Activated CD4-positive, alpha-beta T cell treated with anti-CD3 and anti-CD28 coated beads for 4 hours (primary cell): ENCODE measurements at places on chromosomes 5 and 9.

GRCh38 chr5:91898898-91899297, 515.8 kb upstream of the ARRDC3 start:
- no peak for DNase-seq

- DNase-seq, result no peak
Measured at GRCh38 chr5:11302663-11303062, 541.6 kb upstream of the DAP start.

- no peak for DNase-seq
Measured at GRCh38 chr9:90770182-90770738, 31.4 kb upstream of the SYK start.

DNA sequence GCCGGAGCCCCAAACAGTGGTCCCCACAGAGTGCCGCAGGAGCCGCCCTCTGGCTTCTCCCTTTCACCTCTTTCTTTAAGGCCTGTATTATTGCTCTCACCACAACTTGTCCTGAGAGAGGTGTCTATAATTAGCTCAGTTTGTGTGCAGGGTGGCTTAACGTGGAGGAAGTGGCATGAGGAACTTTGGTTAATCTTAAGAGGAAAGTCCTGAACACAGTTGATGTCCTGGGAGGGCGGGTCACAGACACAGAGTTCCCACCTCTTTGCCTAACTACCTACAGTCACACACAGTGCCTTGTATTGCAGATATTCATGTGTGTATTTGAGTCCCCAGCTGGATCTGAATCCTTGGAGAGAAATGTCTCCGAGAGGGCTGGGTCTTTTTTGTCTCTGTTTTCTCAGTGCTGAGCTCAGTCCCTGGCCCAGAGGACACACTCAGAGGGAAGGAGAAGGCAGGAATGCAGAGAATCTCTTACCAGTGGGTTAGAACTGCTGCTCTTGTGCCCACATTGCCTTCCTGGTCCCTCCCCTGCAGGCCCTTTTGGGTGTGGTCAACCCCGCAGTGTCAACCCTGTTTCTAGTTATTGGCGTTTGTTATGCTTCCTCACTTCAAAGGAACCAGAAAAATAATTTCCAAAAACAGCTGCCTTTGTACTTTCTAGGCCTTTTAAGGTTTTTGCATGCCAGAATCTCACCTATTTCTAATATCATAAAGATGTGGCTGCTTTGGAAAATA, 392.5 kb downstream of the KDM4C start:
- DNase-seq, result no peak

DNA sequence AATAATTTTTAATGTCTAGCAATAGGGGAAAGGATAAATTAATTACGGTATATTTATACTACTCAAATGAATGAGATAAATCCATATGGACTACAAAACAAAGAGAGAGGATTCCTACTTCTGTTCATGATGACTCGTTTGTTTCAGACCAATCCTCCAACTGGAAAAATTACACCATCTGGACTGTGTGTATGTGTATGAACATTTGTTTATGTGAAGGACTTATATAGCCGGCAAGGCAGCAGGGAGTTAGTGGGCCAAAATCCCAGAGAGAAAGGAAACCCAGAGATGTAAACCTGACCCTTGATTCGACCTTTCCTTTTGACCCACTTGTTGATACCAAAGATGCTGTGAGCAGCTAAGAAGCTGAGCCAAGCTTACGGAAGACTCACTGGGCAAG, 20.1 kb downstream of the PDE6A start:
- DNase-seq, result no peak

- peak; percentile 68 for DNase-seq
Measured at GRCh38 chr9:70411930-70412831, 2.3 kb downstream of the KLF9 start.

GRCh38 chr5:80204808-80205614, 50.8 kb downstream of the SERINC5 start:
- no peak for DNase-seq

- DNase-seq, result no peak
Measured at GRCh38 chr5:111261610-111262009, 37.4 kb downstream of the CAMK4 start.

GRCh38 chr5:132209131-132209530, 18.5 kb downstream of the P4HA2 start:
- no peak for DNase-seq

- DNase-seq, result no peak
Measured at GRCh38 chr5:170147753-170148264, 42.1 kb downstream of the FOXI1 start.

- no peak for DNase-seq
Measured at GRCh38 chr5:97839341-97840086, 656.5 kb upstream of the RIOK2 start.

GRCh38 chr5:61290791-61291210, 41.3 kb upstream of the ZSWIM6 start:
- DNase-seq, result no peak

- DNase-seq, result no peak
Measured at GRCh38 chr5:164376843-164377242, 871.4 kb downstream of the MAT2B start.

DNA sequence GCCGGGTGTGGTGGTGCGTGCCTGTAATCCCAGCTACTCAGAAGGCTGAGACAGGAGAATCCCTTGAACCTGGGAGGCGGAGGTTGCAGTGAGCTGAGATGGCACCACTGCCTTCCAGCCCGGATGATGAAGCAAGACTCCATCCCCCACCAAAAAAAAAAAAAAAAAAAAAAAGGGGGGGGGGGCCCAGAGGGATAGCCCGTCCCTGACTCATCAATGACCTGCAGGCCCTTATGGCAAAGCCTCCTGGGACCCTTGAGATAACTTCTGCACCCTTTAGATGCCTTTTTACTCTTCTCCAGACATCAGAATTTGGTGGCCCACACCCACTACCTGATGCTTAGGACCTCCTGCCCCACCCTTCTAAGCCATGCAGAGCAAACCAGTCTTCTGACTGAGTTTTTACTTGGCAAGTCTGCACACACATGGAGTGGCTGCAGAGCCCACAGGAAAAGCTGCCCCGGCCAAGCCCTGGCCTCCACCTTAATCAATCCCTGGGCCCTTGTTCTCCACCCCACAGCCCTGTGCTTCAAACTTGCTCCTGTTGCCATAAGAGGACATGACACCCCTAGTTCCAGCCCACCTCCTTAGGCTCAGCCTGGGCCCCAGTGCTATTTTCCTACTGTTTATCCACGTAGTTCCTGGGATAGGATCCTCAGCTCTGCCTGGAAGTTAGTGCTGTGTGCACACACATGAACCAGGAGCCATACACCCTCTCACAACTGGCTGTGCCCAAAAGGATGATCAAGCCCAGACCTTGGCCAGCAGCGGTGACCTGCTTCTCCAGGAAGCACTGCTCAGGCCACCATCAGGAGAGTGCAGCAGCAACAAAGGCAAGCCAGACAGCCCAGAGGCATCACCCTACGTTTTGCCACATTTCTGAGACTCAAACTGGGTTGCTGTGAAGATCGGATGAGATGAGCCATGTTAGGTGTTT, 5.1 kb downstream of the MGAT1 start:
- no peak for DNase-seq

DNA sequence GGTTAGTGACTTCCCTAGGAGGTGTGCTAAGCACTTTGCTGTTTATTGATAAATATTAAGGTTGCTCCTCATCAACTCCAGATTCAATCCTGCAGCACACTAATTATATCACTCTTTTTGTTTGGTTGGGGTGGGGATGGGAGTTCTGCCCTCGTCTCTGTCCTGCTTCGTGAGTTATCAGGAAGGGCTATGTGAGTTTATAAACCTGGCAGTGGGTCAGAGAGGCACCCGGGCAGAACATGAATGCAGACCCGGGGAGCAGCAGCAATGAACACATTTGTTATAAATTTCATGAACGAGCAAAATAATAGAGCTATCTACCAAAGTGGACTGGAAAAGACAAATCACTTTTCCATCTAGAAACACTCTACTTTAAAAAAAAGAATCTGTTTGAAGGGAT, 125.5 kb upstream of the WWC1 start:
- DNase-seq, result no peak

- no peak for DNase-seq
Measured at GRCh38 chr5:143052967-143053682, 282.9 kb downstream of the ARHGAP26 start.

- no peak for DNase-seq
Measured at GRCh38 chr5:143409926-143410325, 6.4 kb upstream of the NR3C1 start.

DNA sequence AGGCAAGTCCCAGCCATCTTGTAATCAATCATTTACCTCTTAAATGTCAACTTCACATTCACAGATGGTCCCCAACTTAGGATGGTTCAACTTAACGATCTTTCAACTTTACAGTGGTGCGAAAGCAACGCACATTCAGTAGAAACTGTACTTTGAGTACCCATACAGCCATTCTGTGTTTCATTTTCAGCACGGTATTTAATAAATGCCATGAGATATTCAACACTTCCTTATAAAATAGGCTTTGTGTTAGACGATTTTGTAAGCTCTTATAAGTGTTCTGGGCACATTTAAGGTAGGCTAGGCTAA, 47.1 kb upstream of the ANGPTL2 start:
- DNase-seq, result no peak

- DNase-seq, result no peak
Measured at GRCh38 chr9:101027733-101028345, 688 bp upstream of the PLPPR1 start.

DNA sequence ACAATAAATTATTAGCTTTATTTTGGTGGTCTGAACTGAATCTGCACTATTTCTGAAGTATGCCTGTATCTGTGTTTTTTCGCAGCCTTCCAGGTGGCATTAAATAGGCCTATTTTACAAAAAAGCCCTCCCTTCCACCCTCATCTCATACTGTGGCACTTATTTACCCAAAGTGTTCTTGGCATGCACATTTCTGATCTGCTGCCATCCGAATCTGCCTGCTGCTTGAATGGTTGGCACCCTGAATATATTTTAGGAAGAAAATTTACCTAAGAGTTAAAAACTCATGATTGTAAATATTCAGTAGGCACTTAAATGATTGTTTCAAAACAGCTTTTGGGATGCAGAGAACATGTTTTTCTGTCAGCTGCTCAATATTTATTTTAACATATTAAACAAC, 150.1 kb downstream of the SLC28A3 start:
- no peak for DNase-seq

DNA sequence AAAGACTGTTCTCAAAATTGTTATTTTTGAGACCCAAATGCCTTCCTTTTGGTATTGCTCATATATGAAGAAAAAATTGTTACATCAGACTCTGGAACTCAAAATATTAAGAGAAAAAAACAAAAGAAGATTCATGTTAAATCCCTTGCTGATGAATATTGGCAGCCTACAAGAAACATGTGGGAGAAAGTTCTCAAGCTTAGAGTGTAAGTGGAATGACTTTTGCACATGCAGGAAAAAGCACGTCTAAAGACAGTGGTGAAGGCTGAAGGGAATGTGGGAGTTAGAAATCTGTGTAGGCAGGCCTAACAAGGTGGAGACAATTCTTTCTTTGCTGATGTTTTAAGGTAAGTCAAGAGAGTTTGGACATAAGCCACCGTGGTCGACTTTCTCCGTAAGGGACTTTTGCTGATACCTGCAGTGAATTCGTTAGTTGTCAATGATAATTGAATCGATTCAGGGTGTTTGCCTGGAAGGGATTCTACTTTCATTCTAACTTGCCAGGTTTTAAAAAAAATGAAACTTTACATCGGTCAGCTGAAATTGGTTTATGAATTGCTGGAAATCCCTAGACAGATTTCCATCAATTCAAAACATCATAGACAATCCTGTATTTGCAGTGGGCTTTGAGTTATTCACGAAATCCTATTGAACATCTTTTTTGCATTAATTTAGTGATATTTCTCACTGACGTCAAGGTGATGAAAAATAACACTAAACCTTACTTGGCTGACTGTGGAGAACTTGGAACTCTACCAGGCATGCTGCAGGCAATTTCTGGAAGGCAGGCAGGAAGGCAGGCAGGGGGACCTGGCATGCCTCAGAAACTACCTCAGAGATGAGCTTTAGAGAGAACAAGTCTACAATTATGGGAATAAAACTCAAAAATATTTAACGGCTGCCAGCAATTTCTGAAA, 359.1 kb upstream of the ADAMTSL1 start:
- DNase-seq, result no peak

DNA sequence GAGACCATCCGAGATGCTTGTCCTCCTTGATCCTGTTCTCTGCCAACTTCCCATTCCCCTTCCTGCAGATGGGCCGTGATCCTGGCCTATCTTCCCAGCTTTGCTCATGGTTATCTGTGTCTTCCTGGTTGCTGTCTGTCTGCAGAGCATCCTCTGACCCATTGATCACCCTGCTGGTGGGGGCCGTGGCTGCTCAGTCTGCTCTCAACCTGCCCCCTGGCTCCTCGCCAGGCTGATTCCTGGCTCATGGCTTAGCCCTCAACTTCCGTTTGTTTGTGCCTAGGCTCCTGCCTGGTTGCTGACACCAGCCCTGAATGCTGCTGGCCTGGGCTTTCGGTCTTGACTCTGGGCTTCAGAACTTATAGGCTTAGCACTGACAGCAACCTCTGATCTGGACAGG, 67.1 kb upstream of the SMIM15 start:
- DNase-seq, result no peak

DNA sequence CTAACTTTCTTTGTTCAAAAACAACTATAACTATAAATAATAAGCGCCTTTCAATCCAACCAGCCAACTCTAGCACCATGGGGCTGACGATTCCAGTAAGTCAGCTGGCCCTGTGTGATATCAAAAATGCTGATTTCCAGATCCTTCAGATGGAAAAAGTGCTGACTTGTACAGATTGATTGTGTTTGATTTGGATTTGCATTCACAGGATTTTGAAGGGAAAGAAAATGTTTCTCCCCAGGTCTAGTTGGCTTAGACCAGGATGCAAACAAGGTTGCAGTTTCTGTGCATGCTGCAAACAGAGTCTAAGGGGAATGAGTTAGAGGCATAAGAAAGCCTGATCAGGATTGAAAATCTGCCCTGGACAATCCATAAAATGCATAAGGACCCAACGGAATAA, 68.9 kb downstream of the SLC1A3 start:
- no peak for DNase-seq
